ENCODE measurements at places on chromosomes 4 and X. TPM values are rescaled to one million over a fixed set of nuclear protein-coding genes. Genes with fewer than 3 reads are reported as not detected.

The MAGEA2 gene
- not detected for total RNA-seq

The GLRA2 gene
- not detected for total RNA-seq

The EPGN gene
- total RNA-seq, result not detected

The KDR gene
- 37.4 TPM for total RNA-seq

Data from mesenteric fat pad (tissue), 1 donor.